ENCODE measurements at places on chromosomes 5 and 9.

- DNase-seq = no peak
These were observed 36.6 kb downstream of the FAM114A2 start for GRCh38 chr5:154002093-154002492.

GRCh38 chr9:26358836-26359235, 533.8 kb downstream of the CAAP1 start:
- no peak for DNase-seq

GRCh38 chr9:11758016-11758415, 935.2 kb upstream of the TYRP1 start:
- no peak for DNase-seq

GRCh38 chr9:113398796-113399195, 2.3 kb downstream of the ALAD start:
- DNase-seq = peak; percentile 3

GRCh38 chr9:91898451-91899218, 51.4 kb downstream of the ROR2 start:
- DNase-seq = no peak

GRCh38 chr9:137025517-137025966, 2.5 kb downstream of the ABCA2 start:
- DNase-seq = no peak

DNA sequence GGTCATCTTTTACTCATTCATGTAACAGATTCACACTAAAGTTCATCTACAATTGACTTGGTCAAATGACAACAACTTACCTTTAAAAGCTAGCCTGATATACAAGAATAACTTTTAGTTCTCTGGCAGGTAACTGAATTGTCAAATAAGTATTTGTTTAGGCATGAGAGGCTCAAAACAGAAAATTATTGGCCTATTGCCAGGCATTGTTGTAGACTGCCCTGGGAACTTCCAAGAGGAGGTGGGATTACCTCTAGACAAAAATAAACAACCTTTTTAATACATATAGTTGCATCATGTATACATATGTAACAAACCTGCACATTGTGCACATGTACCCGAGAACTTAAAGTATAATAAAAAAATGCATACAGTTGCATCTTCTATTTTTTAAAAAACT, 18.2 kb upstream of the SLCO4C1 start:
- no peak for DNase-seq

DNA sequence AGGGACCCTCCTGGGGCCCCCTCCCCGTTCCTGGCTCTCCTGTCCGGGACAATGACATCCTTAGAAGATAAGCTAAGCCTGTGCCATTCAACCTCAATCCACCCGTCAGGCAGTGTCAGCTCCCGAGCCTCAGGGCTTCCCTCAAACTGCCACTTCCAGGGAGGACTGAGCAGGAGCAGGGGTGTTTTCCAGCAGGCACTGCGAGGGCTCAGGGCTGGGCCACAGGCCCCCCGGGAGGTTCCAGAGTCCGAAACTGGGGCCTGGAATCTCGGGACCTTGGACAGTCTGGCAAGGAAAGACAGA, 26.2 kb downstream of the LHX3 start:
- DNase-seq = no peak

DNA sequence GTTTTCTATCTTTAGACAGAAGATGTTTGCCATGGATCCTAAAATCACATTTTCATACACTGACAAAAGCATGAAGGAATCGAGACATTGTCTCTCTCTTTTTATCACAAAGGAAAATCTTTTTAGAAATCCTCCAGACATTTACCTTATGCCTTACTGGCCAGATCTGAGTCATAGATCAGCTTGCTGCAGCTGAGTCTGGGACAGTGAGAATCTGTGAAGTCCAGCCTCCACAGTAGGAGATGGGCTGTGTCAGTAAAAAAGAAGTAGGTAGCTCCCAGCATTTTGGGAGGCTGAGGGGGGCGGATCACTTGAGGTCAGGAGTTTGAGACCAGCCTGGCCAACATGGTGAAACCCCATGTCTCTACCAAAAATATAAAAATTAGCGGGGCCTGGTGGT, 333.4 kb upstream of the ZNF462 start:
- DNase-seq = no peak
